K562 (cell line): ENCODE measurements at places on chromosomes 3 and 15. TPM values are rescaled to one million over a fixed set of nuclear protein-coding genes. Genes with fewer than 3 reads are reported as not detected.

GRCh38 chr15:70614221-70614620 is 149.1 kb downstream of the UACA start:
- DNase-seq, result no peak
- H3K4me3 ChIP-seq, result no peak overlapping the region
- H3K36me3 ChIP-seq, result no peaks in the 10 kb centered on the region
- no peaks in the 10 kb centered on the region for H3K4me1 ChIP-seq
- H3K27ac ChIP-seq, result no peak overlapping the region

DNA sequence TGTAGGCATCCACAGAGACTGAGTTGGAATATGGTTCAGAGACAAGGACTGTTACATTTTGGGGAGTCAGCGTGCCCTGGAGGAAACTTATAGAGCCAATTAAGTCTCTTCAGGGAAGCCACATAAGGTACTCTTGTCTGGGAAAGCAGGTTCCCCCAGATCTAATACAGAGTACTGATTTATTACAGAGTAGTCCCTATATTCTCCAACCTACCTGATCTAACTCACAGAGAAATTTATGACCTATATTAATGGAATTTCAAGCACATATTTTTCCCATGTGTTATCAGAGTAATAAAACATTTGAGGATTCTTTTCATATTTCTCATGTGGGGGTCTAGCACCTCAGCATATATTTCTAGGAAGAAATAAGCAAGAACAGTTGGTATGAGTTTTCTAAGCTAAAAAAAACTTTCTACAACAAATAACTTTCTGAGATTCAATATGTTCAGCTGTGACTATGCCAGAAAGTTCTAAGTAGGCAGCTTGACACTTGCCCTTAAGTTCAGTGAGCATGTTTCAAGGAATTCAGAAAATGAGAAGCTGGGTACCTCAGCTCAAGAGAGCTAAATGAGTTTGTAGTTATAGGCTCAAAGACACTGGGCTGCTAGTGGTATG is 75.3 kb upstream of the COL8A1 start:
- no peaks in the 10 kb centered on the region for H3K4me1 ChIP-seq
- no peak overlapping the region for H3K27ac ChIP-seq
- no peak overlapping the region for H3K4me3 ChIP-seq
- no peak for DNase-seq
- H3K27me3 ChIP-seq, result no peaks in the 10 kb centered on the region

DNA sequence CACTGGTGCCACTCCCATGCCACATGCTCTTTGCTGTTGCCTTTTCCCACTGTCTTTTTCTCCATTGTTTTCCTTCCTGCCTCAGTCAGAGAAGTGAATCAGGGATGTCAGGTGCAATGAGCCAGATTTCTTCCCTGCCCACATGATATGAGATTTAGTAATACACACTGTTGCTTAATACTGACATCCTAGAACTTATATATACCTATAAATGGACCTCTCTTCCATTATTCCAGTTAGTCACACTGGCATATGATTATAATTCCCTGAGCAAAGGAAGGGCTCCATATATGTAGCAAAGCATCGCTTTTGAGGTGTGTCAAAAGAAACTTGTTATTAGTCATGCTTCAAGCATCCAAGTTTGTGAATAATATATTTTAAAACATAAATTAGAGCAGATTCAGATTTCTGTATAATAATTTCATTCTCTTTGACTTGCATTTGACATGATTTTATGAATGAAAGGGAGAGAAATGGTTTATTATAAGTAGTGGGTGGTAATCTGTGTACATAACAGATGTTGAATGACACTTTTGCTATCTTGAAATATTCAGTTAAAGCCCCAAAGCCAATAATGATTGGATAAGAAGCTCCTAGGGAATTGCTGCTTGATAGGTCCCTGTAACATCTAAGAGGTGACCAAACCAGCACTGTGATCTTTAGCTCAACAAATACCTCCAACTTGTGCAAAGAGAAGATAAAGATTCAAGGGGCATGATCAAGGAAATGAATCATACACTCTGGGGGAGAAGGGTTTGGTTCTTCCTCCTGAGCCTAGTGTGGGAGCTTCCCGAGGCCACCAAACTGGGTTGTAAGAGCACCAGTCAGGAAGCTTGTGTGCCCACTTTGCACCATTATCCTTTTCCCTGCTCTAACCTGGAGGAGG is 48.6 kb downstream of the CHST2 start:
- peak; percentile 81 for DNase-seq
- no peaks in the 10 kb centered on the region for H3K27me3 ChIP-seq
- H3K27ac ChIP-seq, result peak overlapping the region; percentile 71; the same call in 2 of the 3 replicates
- peaks cover 15% of the 10 kb centered on the region; the same call in 1 of the 2 replicates for H3K4me1 ChIP-seq

DNA sequence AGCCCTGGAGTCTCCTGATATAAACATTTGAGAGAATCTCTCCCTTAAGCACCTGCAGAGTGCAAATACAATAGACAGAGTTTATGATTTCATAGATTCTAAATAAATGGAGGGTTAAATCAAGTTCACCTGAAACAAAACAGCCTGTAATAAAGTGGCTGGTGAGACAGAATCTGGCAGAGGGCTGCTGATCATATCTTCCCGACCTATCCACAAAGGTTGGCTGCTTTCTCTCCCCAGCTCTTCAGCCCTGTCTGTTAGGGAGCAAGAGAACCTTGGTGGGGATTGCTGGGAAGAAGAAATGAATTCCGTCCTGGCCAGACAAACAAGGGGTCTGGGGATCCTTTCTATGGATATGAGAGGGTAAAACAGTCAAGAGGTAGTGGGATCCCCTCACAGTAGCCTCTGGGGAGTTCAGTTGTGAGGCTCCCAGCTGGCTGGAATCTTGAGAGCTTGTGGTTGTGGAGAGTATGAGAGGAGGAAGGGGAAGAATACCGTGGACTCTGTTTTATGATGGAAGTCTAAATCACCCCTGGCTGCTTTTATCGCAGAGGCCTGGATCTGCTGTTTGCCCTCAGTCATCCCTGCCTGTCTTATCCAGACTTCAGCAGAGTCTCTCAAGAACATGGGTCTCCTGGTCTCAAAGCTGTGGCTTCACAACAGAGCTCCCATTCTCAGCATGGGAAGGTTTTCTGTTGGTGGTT is 451.3 kb downstream of the NTRK3 start:
- no peak for DNase-seq
- no peak overlapping the region for H3K27ac ChIP-seq
- H3K27me3 ChIP-seq, result no peaks in the 10 kb centered on the region

DNA sequence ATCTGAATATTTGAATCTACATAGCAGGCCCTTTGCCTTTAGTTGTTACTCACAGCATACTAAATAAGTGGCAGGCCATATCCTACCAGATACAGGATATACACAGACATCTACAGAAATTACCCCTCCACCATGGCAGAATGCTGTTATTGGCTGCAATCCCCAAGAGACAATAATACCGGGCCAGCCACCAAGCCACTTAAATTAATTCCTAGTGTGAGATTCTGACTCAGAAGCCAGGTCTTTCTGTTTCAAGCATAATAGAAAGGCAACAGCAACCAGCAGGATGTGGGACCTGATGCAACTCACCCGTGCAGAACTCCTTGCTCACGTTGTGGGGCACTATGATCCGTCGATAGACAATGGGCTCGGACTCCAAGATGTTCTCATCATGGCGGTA is 39.8 kb downstream of the CLK3 start:
- H3K36me3 ChIP-seq, result peaks cover 19% of the 10 kb centered on the region; the same call in 2 of the 3 replicates
- H3K27me3 ChIP-seq, result no peaks in the 10 kb centered on the region
- H3K4me3 ChIP-seq, result no peak overlapping the region

DNA sequence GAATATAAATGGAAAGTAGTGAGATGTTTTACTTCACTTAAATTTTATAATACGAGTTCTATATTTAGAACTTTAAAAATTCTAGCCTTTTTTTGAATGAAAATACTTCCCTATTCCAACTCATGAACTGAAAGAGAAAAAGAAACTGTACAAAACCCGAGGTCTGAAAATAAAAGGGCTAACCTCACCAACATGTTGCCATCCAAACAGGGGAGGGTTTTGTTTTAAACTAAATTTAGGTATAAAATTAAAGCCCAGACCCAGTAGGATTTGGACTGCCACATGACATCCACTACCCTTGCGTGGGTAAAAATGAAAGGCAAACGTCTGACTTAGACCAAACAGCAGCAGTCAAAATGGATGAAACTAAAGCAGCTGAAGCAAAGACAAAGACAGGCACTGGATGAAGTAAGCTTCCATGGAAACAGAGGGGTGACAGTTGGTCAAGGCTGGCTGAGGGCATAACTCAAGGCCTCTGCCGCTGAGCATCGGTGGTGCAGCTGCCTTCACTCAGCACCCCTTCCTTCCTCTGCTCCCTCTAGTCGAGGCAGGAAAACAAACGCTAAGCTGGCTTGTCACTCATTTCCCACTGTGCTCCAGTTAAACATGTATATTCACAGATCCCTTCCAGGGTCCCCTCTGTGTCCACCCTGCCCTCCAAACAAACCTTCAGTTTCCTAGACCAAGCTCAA is 58.1 kb downstream of the TM4SF4 start:
- no peaks in the 10 kb centered on the region for H3K36me3 ChIP-seq
- no peak overlapping the region for H3K4me3 ChIP-seq
- no peak overlapping the region for H3K27ac ChIP-seq
- DNase-seq, result no peak

DNA sequence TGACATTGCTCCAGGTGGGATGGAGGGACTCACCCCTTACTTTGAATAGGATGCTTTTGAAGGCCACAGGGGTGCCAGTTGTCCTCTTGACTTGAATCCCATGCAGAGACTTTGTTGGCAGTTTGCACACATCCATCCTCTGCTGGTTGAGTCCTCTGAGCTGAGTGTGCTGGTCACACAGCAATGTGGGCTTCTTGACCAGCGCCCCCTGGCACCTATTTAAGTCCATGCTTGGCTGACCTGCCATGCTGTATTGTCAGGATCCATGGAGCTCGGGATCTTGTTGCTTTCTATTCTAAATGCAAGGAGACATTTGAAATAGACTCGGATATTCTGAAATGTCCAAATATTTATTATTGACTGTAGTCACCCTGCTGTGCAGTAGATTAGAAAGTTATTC is 19.8 kb downstream of the RAB7A start:
- no peak for DNase-seq
- H3K27me3 ChIP-seq, result no peaks in the 10 kb centered on the region
- H3K27ac ChIP-seq, result no peak overlapping the region
- peaks cover 4% of the 10 kb centered on the region; the same call in 1 of the 2 replicates for H3K4me1 ChIP-seq

DNA sequence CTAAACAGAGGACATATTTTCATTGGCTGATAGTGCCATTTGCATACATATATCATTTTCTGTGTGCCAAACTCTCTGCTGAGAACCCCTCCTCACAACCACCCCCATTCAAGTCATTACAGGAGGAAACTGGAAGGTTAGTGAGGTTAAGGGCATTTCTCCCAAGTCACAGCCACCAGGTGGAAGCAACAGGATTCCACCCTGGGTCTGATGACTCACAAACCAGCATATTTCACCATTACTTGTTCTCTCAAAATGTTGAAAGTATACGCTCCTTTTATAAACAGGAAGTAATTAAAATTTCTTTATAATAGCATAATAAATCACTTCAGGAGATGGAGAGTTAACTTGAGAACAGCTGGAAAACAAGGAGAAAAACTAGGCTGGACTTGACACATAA is 398.6 kb upstream of the WNT5A start:
- no peak overlapping the region for H3K27ac ChIP-seq
- DNase-seq, result no peak
- no peaks in the 10 kb centered on the region for H3K4me1 ChIP-seq
- H3K4me3 ChIP-seq, result no peak overlapping the region

DNA sequence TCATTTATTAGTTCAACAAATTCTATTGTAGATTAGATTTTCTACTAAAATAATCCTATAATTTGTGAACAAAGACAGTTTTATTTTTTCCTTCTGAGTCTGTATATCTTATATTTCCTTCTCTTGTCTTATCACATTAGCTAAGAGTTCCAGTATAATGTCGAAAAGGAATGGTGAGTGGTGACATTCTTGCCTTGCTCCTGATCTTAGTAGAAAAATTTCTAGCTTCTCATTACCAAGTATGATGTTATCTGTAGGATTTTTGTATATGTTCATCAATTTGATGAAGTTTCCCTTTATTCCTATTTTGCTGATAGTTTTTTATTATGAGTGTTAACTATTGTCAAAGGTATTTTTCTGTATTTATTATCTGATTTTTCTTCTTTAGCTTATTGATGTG is 756.6 kb upstream of the BCHE start:
- H3K27me3 ChIP-seq, result no peaks in the 10 kb centered on the region
- H3K4me3 ChIP-seq, result no peak overlapping the region
- no peak overlapping the region for H3K27ac ChIP-seq
- H3K36me3 ChIP-seq, result no peaks in the 10 kb centered on the region
- H3K4me1 ChIP-seq, result no peaks in the 10 kb centered on the region

DNA sequence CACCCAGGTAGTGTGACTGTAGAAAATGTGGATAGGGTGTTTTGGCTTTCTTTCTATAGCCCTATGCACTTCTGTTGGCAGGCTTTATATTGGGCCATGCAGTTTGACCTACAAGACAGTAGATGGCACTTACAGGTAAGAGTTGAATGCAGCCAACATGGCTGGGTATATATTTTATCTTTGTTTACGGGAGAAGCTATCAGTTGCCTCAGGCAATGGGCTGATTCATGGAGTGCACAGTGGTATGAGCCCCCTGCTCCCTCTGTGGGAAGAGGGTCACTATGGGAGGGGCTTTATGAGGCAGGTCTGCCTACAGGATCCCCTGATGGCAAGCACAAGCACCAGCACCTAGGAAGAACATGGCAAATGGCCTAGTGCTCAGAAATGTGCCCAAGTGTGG is 301.2 kb upstream of the CDIN1 start:
- no peaks in the 10 kb centered on the region for H3K4me1 ChIP-seq
- DNase-seq, result no peak
- H3K4me3 ChIP-seq, result no peak overlapping the region

DNA sequence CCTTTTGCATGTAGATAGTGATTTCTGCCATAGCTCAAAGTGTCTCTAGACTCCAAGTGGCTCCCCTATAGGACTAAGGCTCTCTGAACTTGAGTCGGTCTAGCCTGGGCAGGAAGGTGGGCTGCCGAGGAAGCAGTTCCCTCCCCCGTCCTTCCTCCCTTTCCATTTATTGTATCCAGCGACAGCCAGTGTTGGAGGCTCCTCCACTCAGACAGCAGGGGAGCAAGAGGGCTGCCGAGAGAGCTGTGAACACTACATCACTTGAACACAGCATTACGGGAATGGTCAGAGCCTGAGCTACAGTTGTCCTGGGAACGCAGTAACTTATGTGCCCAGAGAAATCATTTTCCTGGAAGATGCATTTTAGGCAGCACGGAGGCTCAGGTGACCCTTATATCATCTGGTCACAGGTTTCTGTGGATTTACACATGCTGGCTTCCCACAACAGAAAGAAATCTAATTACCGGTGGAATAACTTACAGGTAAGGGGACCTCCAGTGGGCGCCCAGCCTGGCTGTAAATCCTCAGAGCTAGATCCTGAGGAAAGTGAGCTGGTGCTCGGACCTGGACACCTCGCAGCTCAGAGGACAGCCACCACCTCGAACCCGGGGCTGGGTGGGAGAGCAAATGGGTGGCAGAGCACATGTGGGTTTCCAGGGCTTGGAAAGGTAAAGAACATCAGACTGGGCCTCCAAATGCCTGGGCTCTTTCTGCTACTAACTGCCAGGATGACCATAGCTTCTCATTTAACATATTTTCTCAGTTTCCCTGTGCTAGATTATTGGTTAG is 197.1 kb downstream of the UACA start:
- peaks cover 33% of the 10 kb centered on the region for H3K27me3 ChIP-seq
- H3K4me1 ChIP-seq, result no peaks in the 10 kb centered on the region

Gene PRSS50
- total RNA-seq, result not detected in 2 replicates

Gene PGBD4
- 2.1 and 2.2 TPM in 2 replicates for total RNA-seq

Gene TRANK1
- total RNA-seq, result 3.9 and 5.3 TPM in 2 replicates

Gene NPAP1
- not detected in 2 replicates for total RNA-seq

Gene KLHL6
- 1.4 and 2.1 TPM in 2 replicates for total RNA-seq
